ENCODE measurements at places on chromosomes 2 and 18.

- peak; percentile 91 for DNase-seq
Measured at GRCh38 chr2:218876562-218877219, 4.0 kb upstream of the WNT10A start.

- DNase-seq, result no peak
Measured at GRCh38 chr2:41441958-41442357, 605.9 kb upstream of the PKDCC start.

GRCh38 chr18:79679552-79680099 lies at the start of gene CTDP1:
CTDP1 (plus strand) TSS chr18:79679803; CDS start chr18:79679948, 145 bp downstream.
- DNase-seq, result peak; percentile 85

GRCh38 chr18:72984290-72984689 lies 116.5 kb upstream of the NETO1 start:
- no peak for DNase-seq

GRCh38 chr2:128155970-128156369 lies 65.0 kb downstream of the UGGT1 start:
- no peak for DNase-seq

DNA sequence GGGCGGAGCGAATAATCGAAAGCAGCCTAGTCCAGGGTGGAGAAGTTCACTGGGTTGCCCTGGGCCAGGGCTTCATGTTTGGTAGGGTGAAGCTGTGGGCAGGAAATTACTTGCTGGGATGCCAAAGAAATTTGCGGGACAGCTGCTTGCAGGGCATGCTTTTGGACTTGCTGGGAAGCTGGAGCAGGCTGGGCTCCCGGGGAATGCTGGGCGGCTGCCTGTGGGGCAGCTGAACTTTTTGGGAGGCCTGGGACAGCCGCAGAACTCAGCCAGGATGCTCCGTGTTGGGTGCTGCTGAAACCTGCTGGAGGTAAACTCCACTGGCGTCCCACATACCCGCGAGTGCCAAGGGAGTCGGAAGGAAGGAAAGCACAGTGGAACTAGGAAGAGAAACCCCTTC lies 31.9 kb downstream of the ASB1 start:
- DNase-seq, result no peak

GRCh38 chr2:136006658-136007057 lies 21.2 kb upstream of the DARS1 start:
- no peak for DNase-seq

DNA sequence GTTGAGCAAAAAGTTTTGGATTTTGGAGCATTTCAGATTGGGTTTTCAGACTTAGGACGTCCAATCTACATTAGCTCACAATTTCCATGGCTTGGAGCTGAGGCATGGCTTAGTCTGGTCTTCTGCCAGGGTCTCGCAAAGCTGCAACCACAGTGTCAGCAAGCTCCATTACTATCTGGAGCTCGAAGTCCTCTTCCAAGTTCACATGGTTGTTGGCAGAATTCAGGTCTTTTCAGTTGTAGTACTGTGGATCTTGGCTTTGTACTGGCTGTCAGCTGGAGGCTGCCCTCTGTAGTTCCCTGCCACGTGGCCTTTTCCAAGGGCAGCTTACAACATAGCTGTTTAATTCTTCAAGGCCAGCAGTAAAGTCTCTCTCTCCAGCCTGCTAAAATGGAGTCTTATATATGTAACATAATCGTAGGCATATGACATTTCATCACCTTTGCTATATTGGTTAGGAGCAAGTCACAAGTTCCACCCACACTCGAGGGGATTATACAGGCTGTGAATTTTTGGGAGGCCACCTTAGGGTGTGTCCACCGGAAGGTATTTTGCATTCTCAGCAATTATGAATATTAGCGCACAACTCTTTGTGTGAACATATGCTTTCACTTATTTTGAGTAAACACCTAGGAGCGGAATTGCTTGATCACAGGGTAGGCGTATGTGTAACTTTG lies 41.5 kb upstream of the EPC2 start:
- DNase-seq, result no peak

GRCh38 chr2:216083464-216084281 lies 2.0 kb downstream of the TMEM169 start:
- DNase-seq, result peak; percentile 2

- no peak for DNase-seq
Measured at GRCh38 chr2:6065703-6066102, 373.5 kb downstream of the SOX11 start.

GRCh38 chr2:209322041-209322440 lies 101.8 kb upstream of the MAP2 start:
- peak; percentile 50 for DNase-seq

GRCh38 chr2:194686569-194686968 lies 970.5 kb upstream of the SLC39A10 start:
- no peak for DNase-seq

DNA sequence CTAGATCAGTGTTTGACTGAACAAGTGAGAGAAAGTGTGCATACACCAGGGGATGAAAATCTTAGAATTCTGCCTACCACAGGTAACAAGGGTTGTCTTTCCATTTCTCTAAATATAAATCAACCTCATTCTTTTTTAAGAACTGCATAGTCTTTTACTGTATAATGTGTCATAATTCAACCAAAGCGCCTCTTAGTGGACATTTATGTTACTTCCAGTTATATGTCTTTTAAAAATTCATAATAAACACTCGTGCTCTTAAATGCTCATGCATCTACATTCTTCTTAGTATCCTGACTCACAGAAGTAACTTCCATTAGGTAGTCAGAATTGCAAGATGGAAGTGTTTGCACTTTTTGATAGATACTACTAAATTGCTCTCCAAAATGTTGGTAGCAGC lies 76.2 kb downstream of the CHRNA1 start:
- no peak for DNase-seq

DNA sequence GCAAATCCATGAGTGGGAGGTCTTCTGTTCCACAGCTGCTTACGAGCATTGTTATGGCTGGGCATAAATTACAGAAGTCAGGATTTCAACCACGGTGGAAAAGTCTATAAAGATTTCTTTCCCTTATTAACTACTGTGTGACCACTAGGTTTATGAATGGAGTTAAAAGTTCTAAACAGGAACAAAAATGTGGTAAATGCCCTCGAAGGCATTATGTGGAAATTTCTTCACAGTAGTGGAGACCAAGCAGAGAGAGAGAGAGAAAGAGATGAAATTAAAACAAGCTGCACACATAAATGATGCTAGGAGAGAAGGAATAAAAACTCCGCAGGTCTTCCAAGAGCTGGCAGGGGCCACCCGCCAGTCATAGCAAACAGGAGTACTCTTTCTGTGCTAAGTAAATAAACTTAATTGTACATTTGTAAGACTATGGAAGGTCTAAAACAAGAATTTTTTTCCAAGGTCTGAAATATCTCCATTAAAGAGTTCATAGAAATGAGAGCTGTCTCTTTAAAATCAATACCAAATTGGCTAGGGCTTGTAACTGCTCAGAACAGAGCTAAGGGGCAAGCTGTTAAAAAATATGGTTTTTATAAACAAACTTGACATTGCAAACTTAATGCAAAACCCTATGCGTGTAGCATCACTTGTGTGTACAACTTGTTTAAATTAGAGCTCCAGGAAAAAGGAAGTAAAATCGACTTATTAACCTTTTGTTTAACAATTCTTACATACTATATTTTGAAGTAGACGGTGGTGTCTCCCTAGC lies 438.2 kb downstream of the MEIS1 start:
- peak; percentile 66 for DNase-seq

DNA sequence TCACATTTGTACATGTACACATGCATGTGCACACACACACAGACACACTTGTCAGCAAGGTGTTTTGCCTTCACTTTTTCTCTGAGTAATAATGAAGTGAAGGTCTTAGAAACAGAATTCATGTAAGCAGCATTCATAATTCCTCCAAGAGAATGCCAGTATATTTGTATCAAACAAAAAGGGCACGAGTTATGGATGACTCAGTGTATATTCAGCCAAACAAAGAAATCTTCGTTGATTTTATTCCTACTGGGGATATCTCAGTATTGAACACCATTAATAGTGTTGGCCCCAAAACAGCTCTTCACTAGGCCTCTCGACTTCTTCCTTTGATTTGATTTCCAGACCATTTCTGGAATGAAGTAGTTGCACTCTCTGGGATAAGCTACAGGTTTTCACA lies 125.3 kb downstream of the PIK3C3 start:
- DNase-seq, result no peak

GRCh38 chr2:172095146-172095904 lies 7.4 kb downstream of the DLX2 start:
- DNase-seq, result no peak

DNA sequence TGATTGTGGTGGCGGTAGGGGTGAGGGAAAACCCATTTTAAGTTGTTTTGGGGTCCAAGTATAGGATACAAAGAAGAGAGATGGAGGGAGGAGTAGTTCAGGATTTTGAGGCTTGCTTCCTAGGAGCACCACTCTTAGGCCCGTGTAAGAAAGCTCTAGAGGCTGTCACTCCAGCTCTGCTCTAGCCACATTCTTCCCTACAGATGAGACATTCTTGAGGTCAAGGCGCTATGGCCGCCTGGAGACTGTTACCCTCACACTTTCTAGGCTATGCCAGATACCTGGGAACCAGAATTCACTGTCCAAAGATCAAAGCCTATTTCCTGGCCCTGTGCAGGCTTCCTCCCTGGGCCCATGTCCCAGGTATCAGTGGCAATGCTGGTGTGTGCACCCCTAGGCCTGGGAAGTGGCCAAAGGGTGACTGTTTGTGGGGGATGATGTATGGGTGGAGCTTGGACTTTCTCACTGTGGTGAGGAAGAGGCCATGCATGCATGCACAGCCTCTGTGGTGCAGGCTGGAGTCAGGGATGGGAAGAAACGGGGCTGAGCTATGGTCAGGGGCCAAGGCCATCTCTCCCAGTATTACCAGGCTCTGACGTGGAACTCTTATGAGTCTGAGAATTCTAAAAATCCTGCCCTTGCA lies 7.0 kb upstream of the TTL start:
- DNase-seq, result no peak
